Stimulated activated CD4-positive, alpha-beta T cell treated with anti-CD3 and anti-CD28 coated beads, Interleukin-4, amount 100 ng/mL, for 1 hour (primary cell): ENCODE measurements at places on chromosomes 16 and 17.

GRCh38 chr17:30790279-30790678, 34.2 kb downstream of the CRLF3 start:
- no peak for DNase-seq

DNA sequence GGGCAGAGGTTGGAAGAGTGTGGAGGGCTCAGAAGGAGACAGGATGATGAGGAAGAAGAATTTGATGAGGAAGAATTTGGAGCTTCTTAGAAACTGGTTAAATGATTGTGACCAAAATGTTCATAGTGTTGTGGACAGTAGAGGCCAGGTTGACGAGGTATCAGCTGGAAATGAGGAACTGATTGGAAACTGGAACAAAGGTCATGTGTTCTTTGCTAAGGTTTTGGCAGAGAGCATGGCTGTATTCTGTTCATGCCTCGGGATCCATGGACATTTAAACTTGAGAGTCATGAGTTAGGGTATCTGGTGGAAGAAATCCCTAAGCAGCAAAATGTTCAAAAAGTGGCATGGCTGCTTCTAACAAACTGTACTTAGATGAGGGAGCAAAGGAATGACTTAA, 19.3 kb downstream of the CHMP6 start:
- no peak for DNase-seq

GRCh38 chr16:67563708-67564468, 1.6 kb downstream of the CTCF start:
- DNase-seq: no peak

DNA sequence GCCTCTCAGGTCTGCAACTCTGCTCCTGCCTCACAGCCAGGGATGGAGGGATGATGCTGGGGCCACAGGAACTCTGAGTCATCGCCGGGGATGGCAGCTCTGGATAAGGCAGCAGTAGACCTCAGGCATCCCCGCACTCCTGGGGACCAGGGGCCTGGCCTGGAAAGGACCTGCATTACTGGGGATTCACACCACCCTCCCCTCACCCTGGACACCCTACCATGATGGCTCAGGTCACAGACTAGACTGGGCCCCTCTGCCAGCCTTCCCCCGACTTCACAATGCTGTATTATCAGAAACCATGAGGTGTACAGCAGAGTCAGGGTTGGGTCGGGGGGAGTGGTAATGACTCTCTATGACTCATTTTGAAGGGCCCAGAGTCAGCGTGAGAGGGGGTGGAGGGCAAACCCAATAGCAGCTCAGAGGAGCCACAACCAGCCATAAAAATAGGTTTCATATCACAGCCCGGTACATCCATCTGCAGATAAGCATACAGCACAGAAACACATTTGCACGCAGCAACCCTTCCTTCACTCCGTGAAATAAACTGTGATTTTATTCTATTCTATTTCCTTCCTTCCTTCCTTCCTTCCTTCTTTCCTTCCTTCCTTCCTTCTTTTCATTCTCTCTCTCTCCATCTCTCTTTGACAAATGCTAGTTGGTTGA, 28.8 kb downstream of the DYNLRB2 start:
- peak; percentile 70 for DNase-seq

- DNase-seq: no peak
Observed at GRCh38 chr17:14748036-14748710, 447.3 kb downstream of the HS3ST3B1 start.

DNA sequence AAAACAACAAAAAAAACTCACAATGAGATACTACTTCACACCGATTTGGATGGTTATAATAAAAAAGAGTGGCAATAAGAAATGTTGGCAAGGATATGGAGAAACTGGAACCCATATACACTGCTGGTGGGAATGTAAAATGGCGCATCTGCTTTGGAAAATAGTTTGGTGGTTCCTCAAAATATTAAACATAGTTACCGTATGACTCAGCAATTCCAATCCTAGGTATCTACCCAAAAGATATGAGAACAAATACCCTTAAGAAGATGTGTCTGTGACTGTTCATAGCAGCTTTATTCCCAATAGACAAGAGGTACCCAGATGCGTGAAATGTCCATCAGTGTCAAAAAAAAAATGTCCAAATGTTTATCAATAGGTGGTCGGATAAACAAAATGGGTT, 7.2 kb downstream of the CPPED1 start:
- DNase-seq: no peak

DNA sequence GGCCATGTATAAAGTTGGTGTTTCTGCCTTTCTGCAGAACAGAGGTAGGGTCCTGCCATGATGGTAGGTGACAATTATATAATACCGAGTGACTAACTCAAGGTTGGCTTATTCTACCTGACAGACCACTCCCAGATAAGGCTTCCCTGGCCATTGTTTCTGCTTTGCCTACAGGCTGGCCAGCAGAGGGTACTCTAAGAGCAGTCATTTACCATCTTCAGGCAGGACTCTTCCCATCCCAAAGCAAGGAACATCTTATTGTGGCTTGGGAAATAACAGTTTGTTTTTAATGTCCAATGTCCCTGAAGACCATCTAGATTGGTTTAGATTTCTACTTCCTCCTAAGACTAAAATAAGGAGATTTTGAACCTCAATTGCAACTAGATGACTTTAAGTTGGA, 74.1 kb downstream of the SNX11 start:
- DNase-seq: no peak

- DNase-seq: no peak
Observed at GRCh38 chr17:79715943-79716797, 14.6 kb upstream of the ENPP7 start.

GRCh38 chr17:50547736-50548083, 736 bp downstream of the SPATA20 start:
- DNase-seq: no peak

GRCh38 chr16:85471469-85472431, 141.4 kb upstream of the GSE1 start:
- DNase-seq: no peak

GRCh38 chr16:29030086-29030840, 45.4 kb downstream of the LAT start:
- DNase-seq: no peak

GRCh38 chr16:88773812-88774291, 11.2 kb downstream of the PIEZO1 start:
- no peak for DNase-seq
